Stimulated activated CD4-positive, alpha-beta T cell treated with anti-CD3 and anti-CD28 coated beads, Interleukin-1b, Interleukin-23, amount 100 ng/mL, for 4 hours (primary cell): ENCODE measurements at places on chromosomes 6 and 20.

GRCh38 chr6:31556307-31556706 lies 8.9 kb downstream of the NFKBIL1 start:
- DNase-seq, result no peak

- no peak for DNase-seq
Measured at GRCh38 chr6:165229216-165229615, 80.2 kb downstream of the C6orf118 start.

DNA sequence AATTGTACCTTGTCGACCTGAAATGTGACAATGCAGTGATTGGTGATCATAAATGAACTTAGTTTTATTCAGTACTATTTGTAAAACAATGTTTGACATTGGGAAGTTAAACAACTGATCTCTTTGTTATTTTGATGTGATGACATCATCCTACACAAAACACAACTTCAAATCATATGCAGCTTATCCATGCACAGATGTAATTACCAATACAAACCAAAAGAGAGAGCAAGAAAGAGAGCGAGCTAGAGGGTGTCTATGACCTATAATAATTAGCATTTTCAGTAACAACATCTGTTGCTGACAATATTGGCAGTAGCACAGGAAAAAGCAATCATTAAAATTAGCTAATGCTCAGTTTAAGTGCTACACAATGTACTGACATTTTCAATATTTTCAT lies 320.9 kb downstream of the UTRN start:
- DNase-seq, result no peak

DNA sequence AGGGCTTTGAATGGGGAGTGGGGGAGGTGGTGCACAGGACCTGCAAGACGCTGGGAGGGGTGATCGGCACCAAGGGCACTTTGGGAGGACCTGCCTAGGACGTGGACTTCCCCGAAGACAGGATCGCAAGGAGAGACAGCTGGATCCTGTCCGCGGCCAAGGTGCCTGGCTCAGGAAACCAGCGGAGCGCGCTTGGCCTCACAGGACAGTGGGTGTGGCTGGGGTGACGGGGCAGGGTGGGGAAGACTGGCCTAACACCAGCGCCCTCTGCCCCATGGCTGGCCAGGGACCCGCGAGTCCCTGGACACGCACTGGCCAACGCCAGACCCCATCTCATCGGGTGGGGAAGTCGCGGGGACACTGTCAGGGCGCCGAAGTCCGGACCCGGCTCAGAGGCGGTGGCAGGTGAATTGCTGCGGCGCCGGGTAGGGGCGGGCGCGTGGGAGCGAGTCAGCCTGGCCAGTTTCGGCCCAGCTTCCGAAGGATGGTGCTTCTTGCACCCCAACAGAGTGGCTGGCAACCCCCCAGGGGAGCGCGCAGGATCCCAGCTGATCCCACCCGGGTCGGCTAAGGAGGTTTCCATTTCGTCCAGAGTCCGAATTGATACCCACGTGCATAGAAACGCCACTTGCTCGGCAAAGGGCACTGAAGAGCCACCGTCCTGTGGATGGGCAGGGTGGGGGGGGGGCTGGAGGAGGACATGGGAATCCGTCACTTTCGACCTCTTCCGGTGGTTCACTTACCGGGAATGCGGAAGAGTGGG lies 785 bp upstream of the THBD start:
- no peak for DNase-seq

GRCh38 chr20:19784511-19785172 lies 26.6 kb downstream of the RIN2 start:
- no peak for DNase-seq

DNA sequence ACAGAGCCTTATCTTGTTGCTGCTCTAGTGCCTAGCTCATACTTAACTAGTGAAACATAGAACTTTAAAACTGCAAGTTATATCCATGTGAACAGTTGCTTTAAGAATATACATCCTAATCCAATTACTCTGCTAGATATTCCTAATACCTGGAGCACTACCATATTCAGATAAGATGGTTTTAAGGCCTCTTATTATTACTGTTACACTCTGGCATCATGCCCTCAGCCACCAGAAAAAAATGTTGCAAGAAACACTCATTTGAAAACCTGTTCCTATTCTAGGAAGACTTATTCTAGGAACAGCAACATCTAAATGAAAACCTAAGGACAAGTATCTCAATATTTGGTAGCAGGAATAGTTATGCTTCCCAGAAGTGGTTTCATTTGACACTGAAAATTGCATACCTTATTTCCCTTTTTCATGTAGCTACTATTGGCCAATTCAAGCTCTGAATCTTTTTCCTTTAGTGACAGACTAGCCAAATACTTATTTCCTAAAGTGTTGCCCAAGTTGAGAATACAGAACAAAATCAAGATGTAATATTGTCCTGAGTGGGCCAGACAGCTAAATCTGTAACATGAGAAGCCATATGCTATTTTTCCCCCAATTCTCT lies 4.8 kb upstream of the MTFR2 start:
- no peak for DNase-seq

GRCh38 chr6:41278699-41279405 lies 7.6 kb downstream of the TREM1 start:
- peak; percentile 26 for DNase-seq

- no peak for DNase-seq
Measured at GRCh38 chr20:62211216-62211615, 8.9 kb downstream of the HRH3 start.

GRCh38 chr20:32522526-32522775 lies 62.7 kb downstream of the NOL4L start:
- DNase-seq, result no peak

GRCh38 chr6:139515511-139515910 lies 141.1 kb upstream of the CITED2 start:
- DNase-seq, result no peak

DNA sequence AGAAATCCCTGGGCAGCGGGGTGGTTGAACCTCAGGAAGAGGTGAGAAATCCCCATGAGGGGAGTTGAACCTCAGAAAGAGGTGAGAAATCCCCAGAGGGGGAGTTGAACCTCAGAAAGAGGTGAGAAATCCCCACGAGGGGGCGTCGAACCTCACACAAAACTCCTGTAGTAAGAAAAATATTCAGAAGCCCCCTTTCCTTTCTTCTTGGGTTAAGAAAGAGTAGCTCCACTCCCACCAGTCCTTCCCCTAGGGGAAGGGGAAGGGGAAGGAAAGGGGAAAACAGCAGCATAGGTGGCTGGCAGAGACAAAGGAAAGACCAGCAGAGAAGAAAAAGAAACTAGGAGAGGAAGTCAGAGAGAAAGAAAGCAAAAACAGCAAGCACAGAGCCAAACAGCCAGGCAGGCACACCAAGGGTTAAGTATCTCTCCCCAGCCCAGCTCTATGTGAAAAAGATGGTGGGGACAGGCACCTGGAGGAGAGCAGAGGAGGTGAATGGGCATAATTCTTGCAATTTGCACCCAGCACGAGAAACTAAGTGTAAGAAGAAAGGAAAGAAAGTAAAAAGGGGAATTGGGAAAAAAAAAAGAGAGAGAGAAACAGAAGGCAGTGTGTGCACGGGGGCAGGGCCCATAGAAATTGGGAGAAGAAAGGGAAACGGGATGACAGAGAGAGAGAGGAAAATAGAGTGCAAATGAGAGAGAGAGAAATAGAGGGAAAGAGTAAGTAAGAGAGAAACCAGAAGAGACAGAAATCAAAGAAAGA lies 88.2 kb downstream of the PLG start:
- no peak for DNase-seq

GRCh38 chr6:85676086-85676729 lies 33.5 kb upstream of the SYNCRIP start:
- no peak for DNase-seq

- DNase-seq, result no peak
Measured at GRCh38 chr20:13141546-13141945, 79.5 kb upstream of the ISM1 start.

DNA sequence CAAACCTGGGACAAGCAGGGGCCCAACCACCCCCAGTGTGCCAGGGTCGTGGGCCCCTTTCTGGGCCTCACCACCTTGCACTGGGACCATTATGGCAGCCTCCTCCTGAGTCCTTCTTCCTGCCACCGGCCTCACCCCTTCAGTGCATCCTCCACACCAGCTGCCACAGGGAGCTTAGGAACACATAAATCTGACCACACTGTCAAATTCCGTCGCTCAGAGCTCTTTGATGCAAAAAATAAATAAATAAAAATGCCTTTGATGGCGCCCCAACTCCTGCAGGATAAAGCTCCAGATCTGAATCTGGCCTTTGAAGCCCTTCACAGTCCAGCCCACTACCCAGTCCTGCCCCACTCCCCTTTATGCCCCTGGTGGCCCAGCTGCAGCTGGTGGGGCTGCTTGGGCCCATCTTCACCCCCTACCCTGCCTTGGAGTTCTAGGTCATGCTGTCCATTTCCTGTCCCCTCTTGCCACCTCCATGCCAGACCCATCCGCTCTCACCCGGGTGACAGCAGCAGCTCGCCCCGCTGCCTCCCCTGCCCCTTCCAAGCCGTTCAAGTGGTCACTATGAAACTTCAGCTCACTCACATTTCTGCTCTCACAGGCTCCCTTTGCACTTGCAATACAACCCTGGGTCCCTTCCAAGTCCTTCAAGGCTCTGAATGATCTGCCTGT lies 16.0 kb downstream of the MYH7B start:
- no peak for DNase-seq

GRCh38 chr6:24974182-24975171 lies 38.7 kb upstream of the RIPOR2 start:
- DNase-seq, result no peak

DNA sequence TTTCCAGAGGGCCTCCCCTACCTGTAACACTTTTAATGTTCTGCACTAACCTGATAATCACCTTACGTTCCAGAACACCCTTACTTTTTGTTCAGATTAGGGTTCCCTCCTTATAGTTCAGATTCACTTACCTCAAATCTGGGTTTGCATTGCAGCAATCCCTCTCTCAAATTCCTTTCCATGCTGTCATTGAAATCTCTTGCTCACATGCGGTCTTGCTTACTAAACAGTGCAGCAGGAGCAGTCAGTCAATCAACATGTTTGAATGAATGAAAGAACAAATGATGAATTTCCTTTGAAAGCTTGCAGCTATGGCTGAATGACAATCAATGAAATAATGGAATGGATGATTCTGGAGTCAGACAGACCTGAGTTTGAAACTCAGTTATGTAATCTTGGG lies 200.1 kb downstream of the HIVEP2 start:
- no peak for DNase-seq
